ENCODE measurements at places on chromosomes 6 and 20.

GRCh38 chr20:51021067-51022025 lies 1.6 kb downstream of the KCNG1 start:
- no peak for DNase-seq

- DNase-seq: peak; percentile 81
Observed at GRCh38 chr6:3627956-3628835, 123.3 kb downstream of the PXDC1 start.

DNA sequence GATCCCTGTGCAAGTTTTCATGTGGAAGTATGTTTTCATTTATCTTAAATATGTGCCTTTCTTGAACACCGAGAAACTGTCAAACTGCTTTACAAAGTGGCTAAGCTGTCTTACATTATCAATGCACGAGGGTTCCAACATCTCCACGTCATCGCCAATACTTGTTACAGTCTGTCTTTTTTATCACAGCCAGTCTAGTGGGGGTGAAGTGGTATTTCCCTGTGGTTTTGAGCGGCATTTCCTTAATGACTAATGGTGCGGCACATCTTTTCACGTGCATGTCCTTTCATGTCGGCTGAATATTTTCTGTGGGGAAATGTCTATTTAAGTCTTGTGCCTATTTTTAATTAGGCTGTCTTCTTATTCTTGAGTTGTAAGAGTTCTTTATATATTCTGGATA lies 280.4 kb downstream of the FOXC1 start:
- DNase-seq: no peak

DNA sequence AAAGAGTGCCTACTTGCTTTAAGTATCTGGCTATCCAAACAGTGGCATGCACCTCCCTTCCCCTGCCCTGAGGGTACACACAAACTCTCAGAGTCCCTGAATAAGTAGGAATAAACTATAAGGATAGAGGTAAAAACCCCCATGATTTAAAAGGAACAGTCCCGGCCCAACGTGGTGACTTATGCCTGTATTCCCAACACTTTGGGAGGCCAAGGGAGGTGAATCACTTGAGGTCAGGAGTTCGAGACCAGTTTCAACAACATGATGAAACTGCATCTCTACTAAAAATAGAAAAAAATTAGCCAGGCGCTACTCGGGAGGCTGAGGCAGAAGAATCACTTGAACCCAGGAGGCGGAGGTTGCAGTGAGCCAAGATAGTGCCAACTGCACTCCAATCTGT lies 22.2 kb downstream of the SAMHD1 start:
- DNase-seq: no peak

DNA sequence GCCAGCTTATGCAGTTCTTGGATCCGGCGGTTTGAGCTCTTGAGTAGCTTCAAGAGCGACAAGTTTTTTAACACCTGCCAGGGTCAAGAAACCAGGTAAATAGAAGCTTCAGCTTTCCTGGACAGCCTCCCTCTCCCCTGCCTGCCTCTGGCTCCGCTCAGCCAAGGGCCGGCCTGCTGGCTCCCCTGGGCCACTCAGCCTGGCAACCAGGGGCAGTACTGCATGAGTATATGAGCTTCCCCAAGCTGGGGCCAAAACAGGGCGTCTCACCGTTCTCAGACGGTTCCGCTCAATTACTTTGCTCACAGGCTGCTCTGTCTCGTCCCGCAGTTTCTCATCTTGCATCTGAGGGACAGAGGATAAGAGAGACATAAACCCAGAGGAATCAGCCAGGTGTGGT lies 856 bp downstream of the TP53TG5 start:
- no peak for DNase-seq

DNA sequence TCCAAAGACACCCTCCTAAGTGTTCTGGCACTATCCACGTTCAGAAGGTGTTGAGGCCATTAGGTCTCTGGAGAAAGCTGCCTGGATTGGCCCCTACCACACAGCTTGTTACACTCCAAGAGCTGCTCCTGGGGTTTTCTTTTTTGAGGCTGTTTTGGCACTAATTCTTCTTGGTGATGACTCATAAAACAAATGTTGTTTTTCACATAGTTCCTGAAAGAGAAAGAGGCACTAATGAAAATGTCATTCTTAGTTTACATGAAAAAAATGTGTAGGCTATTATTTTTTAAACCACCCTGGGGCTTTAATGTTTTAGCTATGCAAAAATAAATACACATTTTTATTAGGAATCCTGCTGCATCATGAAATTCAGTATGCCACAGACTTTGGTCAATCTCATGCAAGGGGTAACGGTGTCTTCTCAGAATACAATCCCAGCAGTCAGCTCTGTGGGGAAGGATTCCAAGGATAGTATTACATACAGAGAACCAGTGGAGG lies 38.1 kb downstream of the TBPL1 start:
- no peak for DNase-seq

DNA sequence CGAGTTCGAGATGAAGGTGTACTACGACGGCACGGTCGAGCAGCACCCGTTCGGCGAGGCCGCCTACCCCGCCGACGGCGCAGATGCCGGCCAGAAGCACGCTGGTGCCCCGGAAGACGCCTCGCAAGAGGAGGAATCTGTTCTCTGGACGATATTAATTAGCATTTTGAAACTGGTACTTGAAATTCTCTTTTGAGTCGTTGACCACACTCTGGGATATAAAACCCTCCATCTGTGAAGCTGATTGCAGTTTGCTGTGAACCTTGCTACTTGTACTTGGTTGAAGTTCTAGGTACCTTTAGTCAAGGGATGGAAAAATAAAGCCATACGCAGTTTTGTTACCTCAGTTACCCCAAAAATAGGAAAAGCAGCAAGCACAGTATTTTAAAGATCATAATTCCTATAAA lies 917 bp downstream of the C6orf120 start:
- no peak for DNase-seq

DNA sequence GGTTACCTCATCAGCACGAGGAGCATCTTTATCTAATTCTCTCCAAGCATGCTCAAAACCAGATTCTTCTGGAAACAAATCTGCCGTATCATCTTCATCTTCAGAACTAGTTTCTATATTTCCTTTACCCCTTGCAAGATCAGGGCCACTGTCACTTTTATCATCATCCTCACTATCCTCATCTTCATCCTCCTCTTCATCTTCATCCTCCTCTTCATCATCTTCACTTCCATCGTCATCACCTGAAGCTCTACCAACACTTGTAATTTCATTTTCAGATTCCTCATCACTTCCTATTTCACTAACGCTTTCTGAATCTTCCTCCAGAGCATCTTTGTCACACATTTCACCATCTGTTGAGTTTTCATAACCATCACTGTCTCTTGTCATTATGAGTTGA lies 8.9 kb downstream of the ESF1 start:
- DNase-seq: no peak

DNA sequence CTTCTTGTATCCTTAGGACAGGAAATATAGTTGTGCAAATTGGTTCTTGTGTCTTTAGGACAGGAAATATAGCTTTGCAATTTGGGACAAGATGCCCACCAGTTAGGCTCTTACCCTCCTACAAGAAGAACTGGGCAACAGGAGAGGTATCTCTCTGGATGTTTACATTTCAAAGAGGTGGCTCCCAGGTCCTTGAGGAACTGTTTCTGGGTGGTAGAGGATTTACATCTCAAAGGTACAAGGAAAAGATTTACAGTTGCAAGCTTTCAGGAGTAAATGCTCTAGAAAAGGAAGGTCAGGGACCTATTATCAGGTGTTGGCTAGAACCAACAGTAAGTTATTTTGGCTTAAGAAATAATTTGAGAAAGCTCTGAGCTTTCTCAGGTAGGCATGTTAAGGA lies 19.2 kb downstream of the RNF182 start:
- no peak for DNase-seq

DNA sequence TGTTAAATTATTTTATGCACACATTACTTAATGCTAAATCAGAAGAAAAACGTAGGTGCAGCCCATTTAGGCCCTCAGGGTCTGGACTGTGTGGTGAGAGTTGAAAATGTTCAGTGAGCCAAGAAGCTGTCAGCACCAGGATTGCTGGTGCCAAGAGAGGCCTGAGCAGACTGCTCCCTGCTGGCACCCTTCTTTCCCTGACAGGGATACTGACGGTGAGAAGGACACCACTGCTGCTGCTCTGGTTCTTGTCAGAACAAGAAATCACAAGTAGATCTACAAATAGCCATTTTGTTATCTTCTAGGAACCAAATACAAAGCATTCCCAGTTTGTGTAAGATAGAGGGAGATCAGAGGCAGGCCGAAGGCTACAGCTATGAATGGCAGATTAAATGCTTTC lies 48.7 kb upstream of the CRISP1 start:
- DNase-seq: no peak

DNA sequence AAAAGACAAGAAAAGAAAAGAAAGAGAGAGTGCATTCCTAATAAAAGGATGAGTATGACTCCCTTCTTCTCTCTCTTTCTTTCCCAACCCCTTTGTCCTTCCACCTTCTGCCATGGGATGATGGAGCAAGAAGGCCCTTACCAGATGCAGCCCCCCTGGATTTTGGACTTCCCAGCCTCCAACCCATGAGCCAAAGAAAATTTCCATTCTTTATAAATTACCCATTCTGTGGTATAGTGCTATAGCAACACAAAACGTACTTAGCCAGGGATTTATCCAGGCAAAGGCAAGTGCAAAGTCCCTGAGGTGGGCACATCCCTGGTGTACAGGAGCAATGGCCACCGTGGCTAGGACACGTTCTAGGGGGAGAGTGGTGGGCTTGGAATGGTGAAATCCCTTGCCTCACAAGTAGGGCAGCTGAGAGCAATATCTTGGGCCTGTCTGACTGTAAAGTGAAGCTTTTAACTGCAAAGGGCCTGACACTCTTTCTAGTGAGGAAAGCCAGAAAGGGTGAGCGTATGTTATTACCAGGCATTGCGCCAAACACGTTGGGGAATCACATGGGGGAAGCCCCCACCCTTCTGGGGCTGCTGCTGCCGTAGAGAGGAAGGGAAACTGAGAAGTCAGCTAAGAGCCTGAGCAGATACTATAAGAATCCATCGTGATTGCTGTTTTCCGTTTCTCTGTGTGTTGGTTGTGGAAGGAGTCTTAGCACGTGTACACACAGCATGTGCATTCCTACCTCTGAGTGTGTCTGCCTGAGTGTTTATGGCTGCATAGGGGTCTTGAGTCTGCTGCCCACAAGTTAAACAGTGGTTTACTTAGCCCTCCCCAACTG lies 50.7 kb upstream of the SIRPA start:
- DNase-seq: peak; percentile 96

DNA sequence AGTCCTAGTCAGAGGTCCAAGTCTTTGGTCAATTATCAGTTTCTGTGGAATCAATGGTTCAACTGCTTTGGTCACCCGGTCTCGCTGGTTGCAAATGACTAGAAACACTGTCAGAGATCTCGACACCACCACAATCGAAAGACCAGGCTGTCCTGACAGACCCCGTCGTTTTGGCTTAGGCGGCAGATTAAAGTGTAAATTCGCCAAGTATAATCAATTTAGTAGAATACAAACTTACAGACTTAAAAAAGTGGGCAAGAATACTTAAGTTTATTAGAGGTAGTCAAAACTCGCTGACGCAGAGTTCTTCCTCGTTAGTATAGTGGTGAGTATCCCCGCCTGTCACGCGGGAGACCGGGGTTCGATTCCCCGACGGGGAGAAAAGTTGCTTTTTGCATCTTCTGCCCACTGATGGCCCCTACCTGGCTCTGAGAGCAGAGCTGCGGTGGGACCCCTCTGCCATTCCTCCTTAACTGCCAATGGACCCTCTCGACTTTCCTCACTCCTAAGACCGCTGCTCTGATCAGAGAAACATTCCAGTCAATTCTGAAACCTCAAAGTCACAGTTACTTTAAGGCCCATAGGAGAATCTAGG lies 30.6 kb upstream of the ZNF184 start:
- DNase-seq: peak; percentile 88

- no peak for DNase-seq
Observed at GRCh38 chr6:39300739-39301138, 13.5 kb downstream of the KCNK17 start.

DNA sequence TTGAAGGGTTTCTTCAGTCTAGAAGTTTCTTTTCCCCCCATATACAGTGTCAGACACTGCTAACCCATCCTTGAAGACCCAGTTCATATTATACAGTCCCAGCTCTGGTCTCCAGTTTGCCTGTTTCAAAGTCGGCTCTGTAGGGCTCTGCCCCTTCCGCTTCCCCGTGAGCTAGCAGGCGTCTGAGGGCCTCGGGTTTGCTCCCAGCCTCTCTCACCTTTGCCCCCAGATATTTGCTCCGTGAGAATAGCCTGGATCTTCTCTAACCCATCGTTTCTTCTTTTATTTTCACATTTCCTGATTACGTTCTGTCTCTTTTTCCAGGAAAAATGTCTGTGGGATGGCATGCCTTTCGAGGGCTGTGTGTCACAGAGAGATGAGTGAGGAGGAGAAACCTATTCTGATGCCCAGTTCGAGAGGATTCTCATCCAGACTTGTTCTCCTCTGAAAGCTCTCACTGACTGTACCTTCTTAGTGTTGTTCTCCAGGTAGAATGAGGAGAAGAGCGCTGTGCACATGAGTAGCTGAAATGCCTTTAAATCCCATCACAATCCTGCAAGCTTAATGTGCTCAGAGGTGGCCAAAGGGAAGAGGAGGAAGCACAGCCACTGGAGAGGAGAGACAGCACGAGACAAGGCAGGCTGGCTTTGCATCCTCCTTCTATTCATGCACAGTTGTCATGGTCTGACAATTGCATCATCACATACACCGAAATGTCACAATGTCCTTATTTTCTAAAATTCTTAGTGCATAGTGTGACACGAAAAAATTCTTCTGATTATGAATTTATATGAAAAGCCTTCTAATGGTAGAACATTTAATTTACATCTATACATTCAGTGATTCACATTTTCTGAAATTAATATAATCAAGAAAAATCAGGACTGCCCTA lies 171.1 kb downstream of the FOXA2 start:
- DNase-seq: no peak

GRCh38 chr6:166567813-166568212 lies 18.7 kb downstream of the RAMACL start:
- DNase-seq: no peak

GRCh38 chr20:3407040-3407770 lies at the start of gene DNAAF9:
Gene DNAAF9, minus strand, starts transcription at chr20:3407669. Its CDS starts 112 bp downstream, at chr20:3407557.
- DNase-seq: peak; percentile 28

DNA sequence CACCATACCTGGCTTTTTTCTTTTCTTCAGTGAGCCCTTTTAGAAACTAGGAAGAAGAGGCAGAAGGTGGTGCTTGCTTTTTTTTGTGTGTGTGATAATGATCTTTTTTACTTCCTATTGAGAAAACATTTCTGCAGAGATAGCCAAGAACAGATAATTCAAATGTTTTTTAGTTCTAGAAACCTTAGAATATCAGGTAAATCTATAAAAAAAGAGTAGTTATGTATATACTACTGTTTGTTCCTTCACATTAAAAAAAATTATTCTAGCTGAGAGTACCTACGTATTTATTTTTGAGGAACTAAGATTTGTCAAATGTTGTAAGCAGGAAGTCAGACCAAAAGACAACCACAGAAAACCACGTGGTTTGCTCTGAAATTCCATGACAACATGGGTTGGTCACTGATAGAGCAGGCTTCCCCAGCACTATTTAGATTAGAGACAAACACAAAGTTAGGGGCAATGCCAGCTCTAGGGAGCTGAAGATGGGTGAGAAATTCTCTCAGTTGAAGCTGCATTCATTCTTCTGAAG lies 12.8 kb downstream of the STK4 start:
- peak; percentile 85 for DNase-seq

GRCh38 chr6:121347484-121347883 lies 13.2 kb upstream of the TBC1D32 start:
- no peak for DNase-seq

GRCh38 chr6:26329763-26330511 lies 35.1 kb upstream of the BTN3A2 start:
- DNase-seq: peak; percentile 85

GRCh38 chr6:2505624-2506023 lies 245.1 kb downstream of the MYLK4 start:
- DNase-seq: peak; percentile 56

- no peak for DNase-seq
Observed at GRCh38 chr6:24673625-24674024, 6.7 kb downstream of the ACOT13 start.
